ENCODE measurements at places on chromosomes 7 and 10. TPM values are rescaled to one million over a fixed set of nuclear protein-coding genes. Genes with fewer than 3 reads are reported as not detected.
A peak's percentile ranks its signal among the peaks of the same experiment; 100 is the strongest.

- DNase-seq: no peak
These were observed 81.2 kb upstream of the PPIF start for GRCh38 chr10:79266084-79266483.

DNA sequence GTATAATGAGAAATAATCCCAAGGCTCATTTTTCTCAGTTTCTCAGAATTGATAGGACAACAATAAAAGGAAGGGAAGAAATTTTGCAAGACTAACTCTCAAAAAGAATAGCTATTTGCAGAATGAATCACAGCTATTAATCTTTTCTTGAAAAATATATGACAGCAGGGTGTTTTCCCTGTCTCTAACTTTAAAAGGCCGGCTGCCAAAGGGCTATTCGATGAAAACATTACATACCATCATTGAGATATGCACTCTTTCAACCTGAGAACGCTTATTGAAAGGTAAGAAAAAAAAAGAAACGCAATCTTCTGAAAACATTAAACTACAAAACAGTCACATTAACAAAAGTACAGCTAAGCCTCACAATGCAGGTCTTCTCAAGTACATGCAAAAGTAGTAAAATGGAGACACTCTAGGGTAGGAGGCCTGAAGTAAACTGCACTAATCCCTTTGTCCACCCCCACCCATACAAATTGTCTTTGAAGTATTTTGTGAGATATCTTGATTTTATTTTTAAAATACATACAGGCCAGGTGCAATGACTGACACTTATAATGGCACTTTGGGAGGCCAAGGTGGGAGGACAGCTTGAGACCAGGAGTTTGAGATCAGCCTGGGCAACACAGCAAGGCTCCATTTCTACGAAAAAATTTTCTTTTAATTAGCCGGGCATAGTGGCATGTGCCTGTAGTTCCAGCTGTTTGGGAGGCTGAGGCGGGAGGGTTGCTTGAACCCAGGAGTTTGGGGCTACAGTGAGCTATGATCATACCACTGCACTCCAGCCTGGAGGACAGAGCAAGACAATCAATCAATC is 83.0 kb downstream of the PARD3 start:
- no peak for DNase-seq

DNA sequence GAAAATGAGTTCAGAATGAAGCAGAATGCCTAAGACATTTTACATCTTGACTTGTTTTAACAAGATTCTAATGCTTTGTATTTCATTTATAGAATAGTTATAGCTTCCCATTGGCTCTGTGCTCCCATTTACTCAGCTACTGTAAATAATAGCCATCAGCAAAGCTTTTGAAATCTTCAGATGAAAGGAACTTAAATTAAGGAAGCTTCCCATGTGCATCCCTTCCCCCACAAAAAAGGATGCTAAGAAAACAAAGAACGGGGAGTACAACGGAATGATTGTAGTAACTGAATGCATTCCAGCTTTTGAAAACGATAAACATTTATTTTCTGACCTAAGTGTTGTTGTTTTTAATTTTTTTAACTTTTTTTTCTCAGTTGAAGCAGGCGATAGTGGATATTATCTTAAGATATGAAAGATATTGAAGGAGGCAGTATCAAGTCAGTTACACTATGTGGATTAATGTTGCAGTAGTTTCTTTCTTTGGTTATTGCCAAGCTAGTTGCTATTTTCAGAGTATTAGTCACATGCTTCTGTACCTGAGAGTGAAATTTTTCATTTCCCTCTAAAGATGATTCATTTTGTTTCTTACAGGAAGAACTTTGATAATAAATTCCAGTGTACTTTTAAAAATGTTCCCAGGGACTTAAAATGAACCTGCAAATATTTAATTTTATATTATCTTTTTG is 129.2 kb downstream of the KCND2 start:
- no peak for DNase-seq

- no peak for DNase-seq
These were observed 2.0 kb downstream of the GGCT start for GRCh38 chr7:30502470-30503251.

DNA sequence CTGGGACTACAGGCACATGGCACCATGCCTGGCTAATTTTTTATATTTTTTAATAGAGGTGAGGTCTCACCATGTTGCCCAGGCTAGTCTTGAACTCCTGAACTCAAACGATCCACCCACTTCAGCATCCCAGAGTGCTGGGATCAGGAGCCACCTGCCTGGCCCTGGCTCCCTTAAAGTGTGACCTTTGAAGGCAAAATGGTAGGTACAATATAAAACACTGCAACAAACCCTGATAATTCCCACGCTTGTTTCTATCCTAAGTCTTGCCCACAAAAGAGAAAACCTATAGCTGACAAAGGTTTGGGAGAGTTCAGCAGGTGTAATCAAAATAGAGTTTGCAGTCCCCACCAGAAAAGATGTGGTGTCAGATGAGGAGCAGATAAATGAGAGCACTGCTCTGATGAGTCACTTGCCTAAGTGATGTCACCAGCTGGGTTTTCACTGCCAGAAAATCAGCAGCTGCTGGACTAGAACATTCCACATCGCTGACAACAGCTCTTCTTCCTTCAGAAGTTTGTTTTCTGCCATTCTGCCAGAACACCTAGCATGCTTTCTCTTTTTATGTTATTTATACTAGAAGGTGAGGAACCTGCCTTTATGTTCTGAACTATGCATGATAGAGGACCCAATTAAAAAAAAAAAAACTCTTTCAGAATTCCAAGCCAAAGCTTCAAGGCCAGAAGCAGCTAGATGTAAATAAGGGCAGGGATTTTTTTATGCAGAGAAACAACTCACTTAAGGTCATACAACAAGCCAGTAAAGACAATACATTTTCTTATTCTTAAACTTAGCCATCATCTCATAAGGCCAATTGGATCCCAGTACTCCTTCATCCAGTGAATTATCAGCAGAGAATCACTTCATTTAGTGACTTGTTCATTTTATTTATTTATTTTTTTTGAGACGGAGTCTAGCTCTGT is 18.0 kb downstream of the PURB start:
- DNase-seq: no peak

Gene C10orf120
- total RNA-seq: not detected

- no peak for DNase-seq
These were observed 51.8 kb upstream of the BMPER start for GRCh38 chr7:33853361-33854062.

Gene PRSS2
- total RNA-seq: not detected

GRCh38 chr10:97685395-97685958 is 1.6 kb downstream of the AVPI1 start:
- DNase-seq: no peak

Gene ZPBP
- not detected for total RNA-seq

DNA sequence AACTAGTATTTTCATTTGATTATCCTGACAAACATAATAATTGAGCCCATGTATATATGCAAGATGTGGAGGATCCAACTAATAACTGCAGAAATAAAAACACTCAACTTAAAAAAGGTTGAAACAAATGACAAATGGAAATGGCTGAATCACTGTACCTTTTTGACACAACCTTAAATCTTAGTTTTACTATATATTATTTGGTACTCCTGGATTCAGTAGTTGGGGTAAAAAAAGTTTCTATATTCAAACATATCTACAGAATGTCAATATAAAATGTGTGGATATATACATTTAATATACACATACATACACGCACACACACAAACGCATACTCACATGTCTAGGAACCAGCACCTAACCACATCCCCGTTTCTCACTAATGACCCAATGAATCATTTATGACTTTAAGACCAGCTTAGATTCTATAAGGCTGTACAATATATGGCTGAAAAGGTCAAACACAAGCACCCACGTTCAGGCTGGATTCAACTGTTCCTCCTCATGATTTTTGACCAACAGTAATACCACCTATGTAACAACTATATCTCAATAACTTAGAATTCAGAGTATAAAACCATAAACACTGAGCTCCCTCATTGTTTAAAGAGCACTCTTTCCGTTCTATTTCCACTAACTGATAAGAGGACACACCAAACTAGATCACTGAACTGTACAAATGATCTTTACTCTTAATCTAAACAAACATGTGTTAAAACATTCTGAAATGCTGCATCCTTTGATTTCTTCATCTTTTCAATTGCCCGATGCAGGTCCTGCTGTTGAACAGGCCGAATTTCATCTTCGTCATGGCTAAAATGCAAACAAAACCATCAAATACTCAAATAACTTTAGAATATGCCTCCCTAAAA is 63.8 kb downstream of the ATAD1 start:
- no peak for DNase-seq

Gene DYDC2
- not detected for total RNA-seq

- no peak for DNase-seq
These were observed 75.2 kb upstream of the CHCHD3 start for GRCh38 chr7:133157045-133157444.

- peak; percentile 86 for DNase-seq
These were observed 29.3 kb upstream of the KCNK18 start for GRCh38 chr10:117167789-117168674.

DNA sequence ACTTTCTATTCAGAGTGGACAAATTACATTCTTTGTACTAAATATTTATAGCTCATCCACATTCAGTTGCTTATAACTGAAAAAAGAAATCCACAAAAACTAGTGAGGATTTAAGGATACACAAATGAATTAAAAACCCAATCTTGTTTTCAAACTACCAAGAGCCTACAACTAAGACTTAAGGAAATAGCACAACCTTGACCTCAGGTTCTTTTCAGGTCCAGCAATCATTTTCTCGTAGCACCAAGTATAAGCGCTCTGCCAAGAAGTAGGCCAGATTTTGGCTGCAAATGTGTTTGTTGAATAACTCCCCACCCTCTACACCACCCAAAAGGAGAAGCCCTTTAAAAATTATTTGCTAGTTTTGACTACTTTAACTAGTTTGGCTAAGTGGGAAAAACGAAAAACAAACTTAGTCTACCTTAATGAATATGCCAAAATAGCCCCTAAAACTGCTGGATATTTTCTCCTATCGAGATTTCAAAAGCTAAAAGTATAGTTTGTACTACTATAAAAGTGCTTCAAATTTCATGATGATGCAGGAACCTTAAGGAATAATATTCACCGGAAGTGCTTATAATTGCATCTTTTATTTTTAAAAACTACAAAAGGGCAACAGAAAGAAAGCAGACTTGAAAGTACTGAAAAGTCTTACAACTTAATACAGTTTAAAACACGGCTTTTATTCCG is 2.7 kb upstream of the KMT2E start:
- no peak for DNase-seq

GRCh38 chr7:133887459-133887858 is 239.7 kb upstream of the LRGUK start:
- no peak for DNase-seq

Gene NACAD
- 6.0 TPM for total RNA-seq

DNA sequence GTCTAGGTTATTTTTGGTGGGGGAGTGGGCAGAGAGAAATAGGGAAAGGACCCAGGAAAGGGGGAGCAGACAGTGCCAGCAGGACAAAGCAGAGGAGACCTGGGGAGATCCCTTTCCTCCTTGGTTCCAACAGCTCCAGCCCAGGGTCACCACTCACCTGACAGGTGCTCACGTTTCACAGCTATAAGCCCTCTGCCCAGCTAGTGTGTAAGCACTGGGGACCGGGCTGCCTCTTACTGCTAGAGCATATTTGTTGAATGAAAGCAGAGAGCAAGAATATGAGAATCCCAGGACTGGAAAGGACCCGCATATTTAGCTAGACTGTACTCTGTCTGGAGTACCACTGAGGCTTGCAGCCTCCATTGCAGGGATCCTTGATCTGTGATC is 6.7 kb downstream of the ZCCHC24 start:
- DNase-seq: no peak

DNA sequence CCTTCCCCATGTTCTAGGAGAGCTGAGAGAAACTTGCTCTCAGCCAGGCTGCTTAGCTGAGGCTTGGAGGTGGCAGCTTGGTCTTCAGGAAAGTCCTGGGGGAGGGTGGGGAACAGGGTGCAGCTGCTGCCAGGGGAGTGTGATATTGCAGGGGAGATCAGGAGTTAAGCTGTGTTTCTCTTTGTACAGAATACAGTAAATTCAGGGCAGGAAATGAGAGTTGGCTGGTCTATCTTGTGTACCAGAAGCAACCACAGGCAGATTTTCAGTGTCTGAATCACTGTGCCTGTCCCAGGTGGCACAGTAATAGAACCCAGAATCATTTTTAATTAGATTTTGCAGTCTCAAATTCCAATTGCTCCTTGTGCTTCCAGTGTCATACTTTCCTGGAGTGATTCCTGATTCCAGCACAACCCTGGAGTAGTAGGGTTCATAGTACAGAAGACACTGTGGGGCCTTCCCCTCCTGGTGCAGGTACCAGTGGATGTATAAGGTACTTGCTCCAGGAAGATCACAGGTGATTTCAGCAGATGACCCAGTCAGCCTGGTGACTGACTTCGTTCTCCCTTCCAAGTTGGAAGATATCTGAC is 94.0 kb upstream of the TARP start:
- DNase-seq: no peak

Gene STOX1
- 0.41 TPM for total RNA-seq

DNA sequence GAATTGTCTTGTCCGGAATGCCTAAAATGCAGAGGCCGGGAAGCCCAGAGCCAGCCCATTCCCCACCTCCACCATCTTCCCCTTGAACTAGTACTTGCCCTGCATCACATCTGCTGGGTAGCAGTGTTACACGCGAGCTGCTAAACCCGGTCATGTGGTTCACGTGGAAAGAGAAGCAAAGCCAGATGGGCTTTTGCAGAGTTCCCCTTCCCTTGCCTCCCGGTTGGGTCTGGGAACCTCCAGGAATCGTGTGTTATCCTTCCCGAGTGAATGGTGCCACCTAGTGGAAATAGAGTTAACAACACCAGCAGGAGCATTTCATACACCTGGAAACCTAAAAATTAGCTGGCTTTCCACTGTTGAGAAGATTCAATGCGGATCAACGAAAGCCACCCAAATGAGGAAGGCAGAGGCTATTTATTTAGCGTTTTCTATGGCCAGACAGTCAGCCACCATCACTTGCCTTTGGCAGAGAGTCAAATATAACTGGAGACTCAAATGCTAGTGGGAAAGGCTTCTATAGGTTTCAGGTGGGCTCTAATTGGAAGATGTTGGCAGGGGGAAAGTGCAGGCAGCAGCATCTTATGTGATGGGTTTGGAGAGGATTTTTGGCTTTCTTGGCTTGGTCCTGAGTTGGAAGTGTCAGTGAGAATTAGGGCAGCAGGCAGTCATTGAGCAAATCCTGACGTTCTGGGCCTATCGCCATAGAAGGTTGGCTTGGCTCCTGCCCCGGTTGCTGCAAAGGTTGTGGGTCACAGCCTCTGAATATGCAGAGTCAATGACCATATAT is 12.9 kb upstream of the DENND2A start:
- no peak for DNase-seq

DNA sequence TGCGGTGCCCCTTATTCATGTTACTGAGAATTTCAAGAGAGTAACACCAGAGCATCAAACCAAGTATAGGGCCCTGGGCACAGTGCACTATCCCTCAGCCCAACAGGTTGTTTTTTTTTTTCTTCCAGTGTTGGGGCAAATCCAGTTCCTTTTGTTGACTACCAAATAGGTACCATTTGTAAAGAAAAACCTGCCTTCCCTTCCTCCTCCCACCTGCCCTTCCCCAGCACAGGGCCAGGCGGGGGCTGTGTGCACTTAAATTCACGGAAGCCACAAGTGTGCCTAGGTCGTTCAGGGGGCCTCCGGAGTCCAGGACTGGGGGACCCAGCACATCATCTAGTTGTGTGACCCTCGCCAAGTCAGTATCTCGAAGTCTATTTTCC is 595 bp upstream of the SFXN4 start:
- no peak for DNase-seq
